ENCODE measurements at places on chromosomes 2 and 18.
A peak's percentile ranks its signal among the peaks of the same experiment; 100 is the strongest.

DNA sequence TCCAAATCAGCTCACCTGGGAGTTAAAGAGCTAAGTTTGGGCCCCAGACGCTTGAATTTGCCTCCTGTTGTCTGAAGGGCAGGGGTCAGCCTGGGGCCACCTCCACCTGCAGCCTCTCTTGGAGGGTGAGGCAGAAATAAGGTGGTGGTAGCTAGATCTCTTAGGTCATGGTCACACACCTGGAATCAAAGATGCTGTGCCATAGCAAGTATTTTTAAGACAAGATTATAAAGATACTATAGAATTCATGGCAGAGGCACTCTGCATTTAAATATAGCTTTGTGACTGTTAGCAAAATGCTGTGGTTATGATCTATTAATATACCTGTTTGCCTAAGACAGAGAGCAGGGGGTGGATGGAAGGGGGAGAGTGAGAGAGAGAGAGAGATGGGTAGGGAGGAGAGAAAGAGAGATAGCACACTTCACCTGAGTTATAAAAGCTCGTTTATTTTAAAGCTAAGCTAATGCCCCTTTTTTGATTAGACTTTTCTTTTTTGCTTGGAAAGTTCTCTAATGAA lies 242.7 kb downstream of the TMEM182 start:
- DNase-seq, result no peak

GRCh38 chr2:85704800-85705679 lies 10.9 kb downstream of the GNLY start:
- no peak for DNase-seq

DNA sequence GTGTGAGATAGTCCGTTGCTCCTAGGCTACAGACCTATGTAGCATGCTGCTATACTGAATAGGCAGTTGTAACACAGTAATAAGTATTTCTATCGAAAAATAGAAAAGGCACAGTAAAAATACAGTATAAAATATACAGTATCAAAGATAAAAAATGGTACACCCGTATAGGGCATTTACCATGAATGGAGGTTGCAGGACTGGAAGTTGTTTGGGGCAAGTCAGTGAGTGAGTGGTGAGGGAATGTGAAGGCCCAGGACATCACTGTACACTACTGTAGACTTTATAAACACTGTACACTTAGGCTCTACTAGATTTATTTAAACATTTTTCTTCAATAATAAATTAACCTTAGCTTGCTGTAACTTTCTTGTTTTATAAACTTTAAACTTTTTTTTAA lies 3.5 kb downstream of the MAP3K20 start:
- DNase-seq, result peak; percentile 37

GRCh38 chr2:112020561-112020960 lies 34.5 kb upstream of the TMEM87B start:
- DNase-seq, result no peak

DNA sequence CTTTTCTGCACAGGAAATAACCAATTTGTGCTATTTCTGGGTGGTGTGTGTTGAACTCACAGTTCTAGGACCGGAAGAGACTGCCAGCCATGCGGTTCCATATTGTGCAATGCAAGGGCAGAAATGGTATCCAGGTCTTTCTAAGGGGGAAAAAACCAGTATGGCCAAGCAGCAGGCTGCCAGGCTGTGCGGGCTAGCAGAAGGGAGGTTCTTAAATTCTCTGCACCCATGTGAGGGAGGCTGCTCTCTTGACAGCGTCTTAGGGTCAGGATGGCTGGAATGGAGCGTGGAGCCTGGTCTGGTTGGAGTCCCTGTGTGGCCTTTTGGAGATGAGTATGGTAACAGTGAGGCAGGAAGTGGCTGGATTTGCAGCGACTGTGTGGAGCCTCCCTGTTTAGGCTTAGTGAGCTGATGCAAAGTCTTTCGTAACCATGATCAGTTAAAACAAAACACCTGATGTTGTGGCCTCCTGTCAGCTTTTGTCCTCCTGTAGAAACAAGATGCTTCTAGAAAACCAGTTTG lies 52.6 kb downstream of the NCK2 start:
- DNase-seq, result peak; percentile 88

DNA sequence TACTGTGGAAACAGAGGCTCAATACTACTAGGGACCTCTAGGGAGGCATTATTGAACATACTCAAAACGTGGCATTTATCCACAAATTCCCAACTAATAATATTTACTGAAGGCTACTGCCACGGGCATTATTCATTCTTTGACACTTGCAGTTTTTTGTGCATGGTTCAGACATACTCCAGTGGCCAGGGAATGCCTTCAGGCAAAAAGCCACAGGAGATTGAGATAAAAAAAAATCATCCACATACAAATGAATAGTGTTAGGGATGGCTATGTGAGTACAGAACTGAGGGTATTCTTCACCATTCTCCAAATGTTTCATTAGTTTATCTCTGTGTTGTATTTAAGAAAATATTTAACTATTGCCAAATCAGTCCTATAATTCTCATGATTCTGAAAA lies 974.9 kb upstream of the PIK3C3 start:
- no peak for DNase-seq

GRCh38 chr2:50781646-50782045 lies 250.3 kb downstream of the NRXN1 start:
- DNase-seq, result no peak

- DNase-seq, result no peak
These were observed 18.6 kb upstream of the KCNJ13 start for GRCh38 chr2:232794981-232795380.

DNA sequence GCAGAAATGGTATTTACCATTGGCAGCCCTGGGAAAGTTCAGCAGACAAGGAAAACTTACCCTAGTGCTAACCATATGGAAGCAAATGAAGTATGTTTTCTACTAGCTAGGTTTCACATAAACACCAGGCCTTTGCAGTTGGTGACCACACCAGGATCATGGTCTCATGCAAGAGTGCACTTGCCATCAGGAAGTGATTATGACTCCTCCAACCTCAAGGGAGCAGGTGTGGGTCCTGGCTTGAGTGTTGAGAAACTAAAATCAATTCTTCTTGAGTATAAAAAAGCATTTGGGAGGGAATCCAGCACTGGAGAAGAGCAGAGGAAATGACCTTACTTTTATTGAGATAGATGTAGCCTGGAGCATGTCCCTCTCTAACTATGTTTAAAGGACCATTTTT lies 56.8 kb upstream of the SPAG16 start:
- no peak for DNase-seq

GRCh38 chr2:34570266-34570872 lies 971.3 kb upstream of the FAM98A start:
- DNase-seq, result no peak

- peak; percentile 41 for DNase-seq
These were observed 18.0 kb upstream of the FAP start for GRCh38 chr2:162261032-162261945.

- DNase-seq, result no peak
These were observed 6.9 kb downstream of the TWIST2 start for GRCh38 chr2:238854699-238855229.

- DNase-seq, result peak; percentile 70
These were observed 510.3 kb downstream of the RNF144A start for GRCh38 chr2:7427293-7428060.

GRCh38 chr2:95312543-95313201 lies 15.5 kb downstream of the KCNIP3 start:
- DNase-seq, result no peak

- DNase-seq, result no peak
These were observed 483.0 kb upstream of the NRP2 start for GRCh38 chr2:205199165-205199850.

- no peak for DNase-seq
These were observed 24.9 kb downstream of the TET3 start for GRCh38 chr2:74009577-74009976.

- DNase-seq, result no peak
These were observed 944 bp downstream of the RAB3GAP1 start for GRCh38 chr2:135052997-135053474.

GRCh38 chr2:134739879-134740301 lies 21.1 kb upstream of the TMEM163 start:
- no peak for DNase-seq

DNA sequence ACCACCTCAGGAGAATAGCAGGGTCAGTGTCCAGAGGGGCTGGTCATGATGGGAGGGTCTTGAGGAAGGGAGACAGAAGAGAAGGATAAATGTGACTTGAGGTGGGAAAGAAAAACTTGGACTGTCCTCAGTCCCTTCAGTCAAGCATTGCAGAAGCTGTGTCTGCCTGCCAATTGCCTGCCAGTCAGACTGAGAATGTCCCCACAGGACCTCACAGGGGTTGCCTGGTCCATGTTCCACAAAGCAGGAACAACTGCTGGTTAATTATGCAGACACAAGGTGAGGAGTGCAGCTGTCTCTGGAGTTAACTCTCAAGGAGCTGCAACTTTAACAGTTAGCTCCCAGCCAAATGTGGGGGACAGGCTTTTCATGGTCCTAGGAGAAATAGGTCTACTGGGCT lies 75.7 kb downstream of the TRIM43 start:
- DNase-seq, result no peak

DNA sequence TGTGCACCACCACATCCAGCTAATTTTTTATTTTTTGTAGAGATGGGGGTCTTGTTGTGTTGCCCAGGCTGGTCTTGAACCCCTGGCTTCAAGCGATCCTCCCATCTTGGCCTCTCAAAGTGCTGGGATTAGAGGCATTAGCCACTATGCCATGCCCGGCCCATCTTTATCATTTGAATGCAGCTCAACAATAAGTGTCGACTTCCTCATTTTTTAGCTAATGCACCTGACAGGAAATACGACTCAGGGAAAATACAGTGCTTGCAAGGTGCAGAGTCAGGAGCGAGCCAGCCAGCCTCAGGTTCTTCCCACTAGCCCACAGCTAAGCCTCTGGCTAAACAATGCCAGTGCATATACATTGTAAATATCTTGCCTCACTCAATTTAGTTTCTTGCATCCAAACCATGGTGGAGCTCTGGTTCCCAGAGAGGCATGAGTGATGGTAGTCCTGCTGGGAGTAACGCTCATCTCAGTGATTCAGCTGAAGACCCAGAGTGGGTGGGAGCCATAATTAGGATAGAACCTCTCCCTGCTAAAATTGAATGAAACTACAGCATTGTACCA lies 135.0 kb downstream of the TGIF1 start:
- no peak for DNase-seq

GRCh38 chr18:42033137-42033810 lies 78.2 kb downstream of the PIK3C3 start:
- DNase-seq, result no peak

GRCh38 chr2:46241344-46241743 lies 55.9 kb upstream of the EPAS1 start:
- peak; percentile 37 for DNase-seq

GRCh38 chr2:100887713-100888495 lies 68.0 kb downstream of the NPAS2 start:
- DNase-seq, result peak; percentile 39

DNA sequence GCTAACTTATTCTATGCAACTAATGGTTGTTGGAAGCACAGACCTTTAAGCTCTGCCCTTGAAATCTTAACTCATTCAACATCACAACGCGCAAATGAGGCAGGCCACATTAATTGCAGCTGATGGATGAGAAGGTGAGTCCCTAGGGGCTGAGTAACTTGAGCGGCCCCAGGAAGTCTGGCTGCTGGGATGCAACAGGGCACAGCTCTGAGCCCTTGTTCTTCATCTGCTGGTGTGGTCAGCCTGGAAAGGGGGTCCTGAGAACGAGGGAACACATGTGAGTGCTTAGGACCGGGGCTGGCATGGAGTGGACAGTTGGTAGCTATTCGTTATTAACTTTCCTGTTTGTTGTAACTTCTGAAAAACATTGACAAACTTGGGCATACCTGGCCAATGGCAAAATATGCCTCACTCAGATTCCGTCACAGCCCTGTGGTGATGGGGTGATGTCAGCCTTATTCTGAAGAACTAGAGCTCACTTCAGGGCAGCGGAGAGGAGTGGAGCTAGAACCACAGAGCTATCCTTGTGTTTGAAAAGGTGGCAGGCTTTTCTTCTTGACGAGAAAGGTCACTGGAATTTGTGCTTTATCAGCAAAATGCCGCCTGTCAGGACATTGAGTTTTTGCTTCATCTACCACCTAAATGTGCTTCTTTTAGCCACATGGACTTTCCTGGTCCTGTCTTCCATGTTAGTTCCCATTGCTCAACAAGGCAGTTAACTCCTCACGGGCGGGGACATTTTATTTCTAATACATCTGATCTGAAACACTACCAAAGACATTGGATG lies 145.9 kb upstream of the FHL2 start:
- no peak for DNase-seq

DNA sequence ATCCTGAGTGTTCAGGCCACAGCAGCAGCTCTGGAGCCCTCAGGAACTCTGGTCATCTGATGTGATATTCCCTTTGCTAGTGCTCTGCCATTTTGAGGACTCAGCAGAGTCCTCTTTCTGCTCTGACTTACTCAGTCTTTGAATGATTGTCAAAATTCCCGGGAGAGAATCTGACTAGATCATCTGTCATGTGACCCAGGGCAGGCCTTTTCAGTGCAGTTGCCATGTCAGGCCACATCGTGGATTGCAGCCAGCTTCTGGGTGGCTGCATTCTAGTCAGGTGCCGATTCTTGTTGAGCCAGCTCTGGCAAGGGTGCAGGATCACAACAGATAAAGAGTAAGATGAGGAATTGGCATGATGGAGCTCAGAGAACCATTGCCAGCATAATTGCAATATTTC lies 795.6 kb downstream of the CPS1 start:
- no peak for DNase-seq

GRCh38 chr18:48186861-48187260 lies 222.3 kb downstream of the ZBTB7C start:
- DNase-seq, result no peak

DNA sequence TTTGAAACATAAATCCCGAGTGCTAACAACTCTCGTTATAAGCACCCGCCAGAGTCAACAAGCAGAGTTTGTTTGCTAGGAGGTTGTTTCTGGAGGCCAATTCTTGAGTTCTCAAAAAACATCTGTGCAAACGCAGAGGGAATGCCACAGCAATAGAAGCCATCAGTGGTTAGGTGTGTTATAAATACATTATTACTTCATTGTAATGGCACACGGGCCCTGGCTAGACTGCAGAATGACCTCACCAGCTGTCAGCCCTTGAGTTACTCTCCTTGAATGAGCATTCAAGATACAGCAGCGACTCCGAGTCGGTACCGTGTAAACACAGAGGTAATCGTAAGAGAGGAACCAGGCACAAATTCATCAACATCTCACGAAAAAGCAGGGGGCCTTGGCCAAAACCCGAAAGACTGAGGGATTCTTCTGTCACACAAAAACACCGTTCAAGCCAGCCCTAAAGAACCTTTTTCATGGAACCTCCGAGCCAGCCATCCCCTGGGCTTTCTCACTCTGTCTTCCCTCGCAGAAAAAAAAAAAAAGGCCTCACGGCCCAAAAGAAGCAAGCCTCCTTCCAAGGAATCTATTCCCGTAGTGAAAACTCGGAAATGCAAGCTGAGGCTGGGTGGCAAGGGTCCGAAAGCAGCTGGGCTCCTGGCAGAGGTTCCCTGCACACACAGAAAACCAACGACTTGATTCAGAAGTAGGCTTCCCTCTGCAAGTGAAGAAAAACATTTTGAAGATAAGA lies 133.7 kb upstream of the MEIS1 start:
- no peak for DNase-seq

GRCh38 chr2:42756966-42757513 lies 6.9 kb downstream of the OXER1 start:
- DNase-seq, result no peak

- peak; percentile 28 for DNase-seq
These were observed 125.3 kb upstream of the ZEB2 start for GRCh38 chr2:144645083-144645778.
